ENCODE measurements at places on chromosomes 2 and 18.

DNA sequence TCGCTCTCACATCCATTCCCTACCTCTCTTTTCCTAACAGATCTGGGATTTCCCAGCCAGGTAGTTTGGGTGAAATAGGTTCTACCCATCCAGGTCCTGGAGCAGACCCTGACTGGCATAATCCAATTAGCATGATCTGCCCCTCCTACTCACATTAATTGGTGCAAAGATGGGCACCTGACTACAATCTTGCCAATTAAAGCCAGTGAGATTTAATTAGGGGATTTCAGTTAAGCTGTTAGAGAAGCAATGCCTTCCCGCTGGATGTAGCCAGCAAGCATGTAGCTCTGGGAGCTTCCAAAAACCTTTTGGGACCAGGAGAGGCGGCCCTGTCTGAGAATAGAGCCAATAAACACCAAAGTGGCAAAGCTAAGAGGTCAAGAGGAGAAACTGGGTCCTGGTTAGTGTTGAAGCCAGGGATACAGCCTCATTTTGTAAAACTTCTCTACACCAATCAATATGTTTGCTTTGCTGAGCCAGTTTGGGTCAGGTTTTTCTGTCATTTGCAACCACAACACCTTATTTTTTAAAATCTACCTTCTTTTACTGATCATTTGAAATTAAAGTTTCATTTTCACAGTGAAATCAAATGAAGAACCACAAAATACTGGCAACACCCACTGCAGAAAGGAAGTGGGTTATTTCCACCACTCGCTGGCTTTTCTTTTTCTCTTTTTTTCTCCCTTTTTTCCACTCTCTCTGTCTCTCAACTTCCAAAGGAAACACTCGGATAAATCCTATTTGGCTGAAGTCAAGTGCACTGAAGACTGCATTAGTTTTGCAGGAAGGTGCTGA is 3.2 kb upstream of the TTC39C start:
- no peak for DNase-seq

GRCh38 chr2:112251271-112251670 is 3.6 kb downstream of the ZC3H8 start:
- DNase-seq: no peak

DNA sequence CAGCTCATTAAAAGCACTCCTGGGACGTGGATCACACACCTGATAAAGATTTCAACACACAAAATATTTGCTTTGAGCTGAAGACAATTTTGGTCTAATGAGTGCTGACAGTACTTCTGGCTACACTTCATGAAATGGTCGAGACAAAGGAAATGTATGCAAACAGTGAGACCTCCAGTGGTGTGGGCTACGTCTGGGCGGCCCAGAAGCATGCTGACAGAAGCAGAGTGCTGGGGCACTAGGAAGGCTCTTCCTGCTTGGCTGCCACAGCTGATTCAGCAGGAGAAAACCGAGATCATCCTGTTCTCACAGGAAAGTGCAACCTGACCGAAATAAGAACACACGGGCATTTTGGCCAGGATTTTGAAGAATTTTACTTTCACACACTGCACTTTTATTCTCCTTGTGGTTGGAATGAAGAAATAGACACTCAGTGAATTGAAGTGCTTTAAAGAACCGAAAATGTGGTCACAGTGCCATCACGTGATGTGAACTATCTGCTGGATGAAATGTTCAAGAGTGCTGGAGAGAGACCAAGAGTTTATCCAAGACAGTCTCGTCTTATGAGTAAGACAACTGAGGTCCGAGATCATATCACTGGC is 149.5 kb downstream of the CCBE1 start:
- no peak for DNase-seq

GRCh38 chr2:41540272-41540998 is 507.4 kb upstream of the PKDCC start:
- no peak for DNase-seq

GRCh38 chr2:149178612-149179011 is 140.1 kb downstream of the LYPD6B start:
- no peak for DNase-seq

DNA sequence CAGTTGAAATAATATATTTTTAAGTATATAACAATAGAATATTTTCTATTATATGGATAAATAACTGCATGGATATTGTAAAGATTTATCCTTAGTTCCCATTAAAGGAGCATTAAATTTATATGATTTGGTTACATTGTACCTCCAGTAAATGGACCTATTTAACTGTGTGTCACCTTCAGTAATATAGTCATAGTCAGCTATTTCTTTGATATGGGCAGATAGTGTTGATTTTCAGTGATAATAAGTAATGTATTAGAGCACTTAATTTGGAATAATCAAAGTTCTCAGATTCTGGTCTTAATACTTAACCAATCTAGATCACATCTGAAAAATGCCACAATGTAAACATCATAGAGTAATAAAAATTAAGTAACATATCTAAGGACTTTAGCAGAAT is 1527.3 kb upstream of the NXPH2 start:
- DNase-seq: no peak

DNA sequence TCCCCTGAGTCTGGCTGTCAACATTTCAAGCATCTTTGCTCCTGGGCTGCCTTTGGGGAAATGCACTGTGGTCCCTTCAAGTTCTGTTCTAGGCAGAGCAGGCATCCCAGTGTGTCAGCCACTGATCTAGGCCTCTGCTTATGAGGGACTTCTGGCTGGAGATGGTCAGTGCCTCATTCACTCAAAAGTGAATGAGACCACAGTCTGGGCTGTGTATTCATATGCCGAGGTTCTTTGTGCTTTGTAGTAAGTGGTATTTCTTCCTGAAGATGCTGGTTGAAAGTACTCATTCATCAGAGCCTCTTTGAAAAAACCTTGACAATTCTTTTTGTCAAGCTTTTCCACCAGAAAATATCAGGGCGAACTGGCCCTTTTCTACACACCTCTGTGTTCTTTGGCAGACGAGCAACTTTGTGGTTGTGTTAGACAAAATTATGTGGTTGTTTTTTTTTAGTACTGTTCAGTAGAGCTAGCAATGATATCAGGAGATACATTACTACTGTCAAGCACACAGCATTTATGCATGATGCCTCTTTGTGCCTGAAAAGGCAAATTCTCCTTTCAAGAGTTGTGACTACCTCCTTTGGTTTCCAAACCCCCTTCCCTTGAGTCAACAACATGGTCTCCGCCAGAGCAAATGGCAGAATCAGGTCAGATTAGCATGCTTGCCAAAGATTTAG is 510.9 kb upstream of the NRP2 start:
- no peak for DNase-seq

DNA sequence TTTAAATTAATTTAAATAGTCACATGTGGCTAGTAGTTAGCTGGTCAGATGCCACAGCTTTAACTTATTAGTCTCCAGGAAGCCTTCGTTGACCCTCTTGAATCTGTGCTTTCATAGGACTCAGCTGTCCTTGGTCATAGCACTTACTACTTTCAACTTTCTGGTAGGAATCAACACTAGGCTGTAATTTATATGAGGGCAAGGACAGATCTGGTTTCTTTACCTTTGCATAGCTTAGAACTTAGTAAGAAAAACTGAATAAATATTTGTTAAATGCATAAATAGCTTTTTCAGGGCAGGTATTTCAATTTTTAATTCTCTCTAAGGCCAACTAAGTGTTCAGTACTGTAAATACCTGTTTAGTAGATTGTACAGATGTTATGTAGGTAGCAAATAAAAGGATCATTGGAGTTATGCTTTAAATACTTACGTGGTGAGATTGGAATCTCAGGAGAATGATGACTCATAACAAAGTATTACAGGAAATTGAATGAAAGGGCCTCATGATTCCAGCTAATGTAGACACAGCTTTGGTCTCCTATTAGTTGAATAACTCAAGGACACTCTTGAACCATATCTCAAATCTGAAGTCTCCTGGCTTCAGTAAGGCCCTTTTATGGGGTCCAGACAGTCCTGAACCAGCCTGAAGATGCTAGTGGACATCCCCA is 2.6 kb downstream of the CLIP4 start:
- DNase-seq: no peak

DNA sequence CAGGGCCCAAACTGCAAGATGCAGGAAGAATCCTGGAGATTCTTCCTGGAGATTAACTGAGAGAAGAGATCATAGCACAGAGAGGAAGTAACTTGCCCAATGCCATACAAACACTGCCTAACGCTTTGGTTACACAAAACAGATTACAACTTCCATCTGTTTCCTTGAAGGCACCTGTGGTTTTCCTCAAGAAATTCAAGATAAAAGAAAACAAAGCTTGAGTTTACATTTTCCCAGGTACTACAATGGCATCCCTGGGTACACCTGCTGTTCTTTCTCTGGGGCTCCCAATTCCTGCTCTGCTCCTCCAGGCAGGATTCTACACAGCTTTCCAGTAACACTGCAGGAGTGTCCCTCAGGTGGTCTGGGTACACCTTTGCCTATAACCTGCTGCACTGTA is 781.9 kb upstream of the ID2 start:
- DNase-seq: no peak

DNA sequence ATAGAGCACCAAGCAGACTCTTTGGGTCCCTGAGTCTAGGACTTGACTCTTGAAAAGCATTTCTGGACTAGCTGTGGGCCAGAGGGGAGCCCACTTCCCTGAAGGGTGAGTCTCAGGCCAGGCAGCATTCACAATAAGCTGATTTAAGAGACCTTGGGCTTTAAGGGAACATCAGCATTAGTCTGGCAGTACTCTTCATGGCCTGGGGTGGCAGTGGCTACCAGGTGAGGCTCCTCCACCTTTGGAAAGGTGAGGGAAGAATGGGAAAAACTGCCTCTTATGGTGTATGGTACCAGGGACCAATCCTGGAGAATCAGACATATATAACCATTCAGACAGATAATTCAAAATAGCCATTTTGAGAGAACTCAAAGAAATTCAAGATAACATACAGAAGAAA is 599.9 kb upstream of the POU3F3 start:
- no peak for DNase-seq

DNA sequence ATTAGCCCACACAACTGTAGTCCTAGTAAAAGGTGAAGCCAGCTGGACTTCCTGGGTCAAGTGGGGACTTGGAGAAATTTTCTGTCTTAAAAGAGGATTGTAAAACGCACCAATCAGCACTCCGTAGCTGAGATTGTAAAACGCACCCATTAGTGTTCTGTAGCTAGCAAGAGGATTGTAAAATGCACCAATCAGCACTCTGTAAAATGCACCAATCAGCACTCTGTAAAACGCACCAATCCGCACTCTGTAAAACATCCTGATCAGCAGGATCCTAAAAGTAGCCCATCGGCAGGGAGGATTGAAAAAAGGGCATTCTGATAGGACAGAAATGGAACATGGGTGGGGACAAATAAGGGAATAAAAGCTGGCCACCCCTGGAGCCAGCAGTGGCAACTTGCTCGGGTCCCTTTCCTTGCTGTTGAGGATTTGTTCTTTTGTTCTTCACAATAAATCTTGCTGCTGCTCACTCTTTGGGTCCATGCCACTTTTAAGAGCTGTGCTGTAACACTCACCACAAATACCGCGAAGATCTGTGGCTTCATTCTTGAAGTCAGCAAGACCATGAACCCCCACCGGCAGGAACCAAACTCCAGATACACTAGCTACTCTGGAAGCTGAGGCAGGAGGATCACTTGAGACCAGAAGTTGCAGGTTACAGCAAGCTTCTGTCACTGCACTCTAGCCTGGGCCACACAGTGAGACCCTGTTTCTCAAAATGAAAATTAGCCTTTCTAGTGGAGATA is 102.6 kb downstream of the HS6ST1 start:
- no peak for DNase-seq

GRCh38 chr2:183222751-183223150 is 98.5 kb downstream of the NUP35 start:
- no peak for DNase-seq

DNA sequence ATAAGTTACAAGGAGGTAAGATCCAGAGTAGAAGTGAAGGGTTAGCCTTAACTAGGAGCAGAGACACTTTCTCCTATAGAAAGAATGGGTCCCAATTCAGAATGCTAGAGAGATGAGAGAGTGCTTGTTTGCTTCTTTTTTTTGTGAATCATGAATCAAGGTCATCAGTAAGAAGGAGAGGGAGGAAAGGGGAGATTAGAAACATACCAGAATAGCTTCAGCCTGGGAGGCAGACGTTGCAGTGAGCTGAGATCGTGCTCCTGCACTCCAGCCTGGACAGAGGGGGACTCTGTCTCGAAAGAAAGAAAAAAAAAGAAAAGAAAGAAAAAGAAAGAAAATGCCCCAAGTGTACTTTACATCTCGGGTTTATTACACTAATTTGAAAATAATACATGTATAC is 55.8 kb upstream of the SLC35F5 start:
- no peak for DNase-seq

DNA sequence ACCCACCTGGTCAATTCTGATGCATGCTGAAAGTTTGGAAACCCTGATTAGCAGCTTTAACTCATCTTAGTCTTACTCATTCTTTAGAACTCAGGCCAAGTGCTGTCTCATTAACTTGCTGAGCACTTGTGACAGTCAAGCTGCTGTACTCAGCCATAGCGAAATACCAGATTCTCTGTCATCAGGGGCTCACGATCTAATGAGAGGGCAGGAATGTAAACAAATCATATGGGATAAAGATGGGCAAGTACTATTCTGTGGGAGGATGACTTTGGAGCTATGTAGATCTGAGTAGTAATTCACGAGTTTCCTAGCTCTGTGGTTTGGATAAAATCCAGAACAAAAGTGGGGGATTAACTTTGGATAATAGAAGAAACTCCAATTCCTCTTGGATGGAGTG is 376.6 kb downstream of the HRH4 start:
- no peak for DNase-seq

- no peak for DNase-seq
Measured at GRCh38 chr2:148317598-148317997, 296.7 kb downstream of the MBD5 start.
